ENCODE measurements at places on chromosomes 6 and 20.

GRCh38 chr20:41574802-41575389, 43.3 kb downstream of the CHD6 start:
- no peak for DNase-seq

DNA sequence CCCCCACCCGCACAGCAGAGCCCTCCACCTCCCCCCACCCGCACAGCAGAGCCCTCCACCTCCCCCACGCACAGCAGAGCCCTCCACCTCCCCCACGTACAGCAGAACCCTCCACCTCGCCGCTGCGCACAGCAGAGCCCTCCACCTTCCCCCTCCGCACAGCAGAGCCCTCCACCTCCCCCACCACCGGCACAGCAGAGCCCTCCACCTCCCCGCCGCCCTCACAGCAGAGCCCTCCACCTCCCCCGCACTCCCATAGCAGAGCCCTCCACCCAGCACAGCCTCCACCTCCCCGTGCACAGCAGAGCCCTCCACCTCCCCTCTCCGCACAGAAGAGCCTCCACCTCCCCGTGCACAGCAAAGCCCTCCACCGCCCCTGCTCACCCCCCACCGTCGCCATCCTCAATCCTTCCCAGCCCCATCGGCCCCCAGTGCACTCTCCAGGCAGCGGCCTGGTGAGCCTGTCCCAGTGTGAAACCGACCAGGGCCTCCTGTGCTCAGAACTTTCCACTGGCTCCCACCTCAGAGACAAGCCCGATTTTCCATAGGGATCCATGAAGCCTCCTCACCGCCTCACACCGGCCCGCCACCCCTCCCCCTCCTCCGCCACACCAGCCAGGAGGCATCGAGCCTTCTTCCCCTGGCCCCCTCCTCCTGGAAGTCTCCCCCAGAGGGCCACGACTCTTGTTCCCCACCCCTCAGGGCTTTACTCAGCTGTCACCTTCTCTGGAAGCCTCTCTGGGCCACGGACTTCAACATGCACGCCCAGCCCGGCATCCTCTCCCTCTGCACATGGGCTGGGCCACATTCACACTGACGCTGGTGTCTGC, 347.1 kb downstream of the ZFAND3 start:
- DNase-seq = no peak

- peak; percentile 70 for DNase-seq
Observed at GRCh38 chr20:2101865-2102584, 398 bp downstream of the STK35 start.

GRCh38 chr6:142374965-142375733, 73.3 kb downstream of the ADGRG6 start:
- no peak for DNase-seq

GRCh38 chr6:137824896-137825295, 42.2 kb upstream of the TNFAIP3 start:
- DNase-seq = no peak

DNA sequence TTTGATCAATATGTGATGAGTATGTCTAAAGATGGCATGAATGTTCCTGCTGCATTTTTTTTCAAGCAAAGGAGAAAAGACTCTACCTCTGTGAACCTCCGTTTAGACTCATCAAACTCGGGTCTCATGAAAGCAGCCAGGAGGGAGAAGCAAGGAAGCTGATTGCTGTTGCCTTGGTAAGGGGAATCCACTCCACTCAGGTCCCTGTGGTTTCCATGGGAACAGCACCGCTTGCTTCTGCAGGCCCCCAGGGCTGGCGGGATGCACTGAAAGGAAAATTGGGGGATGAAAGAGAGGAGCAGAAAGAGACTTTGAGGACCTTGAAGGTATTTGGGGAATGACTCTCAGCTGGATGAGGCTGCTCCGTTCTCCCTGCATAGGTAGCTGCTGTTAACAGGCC, 249.6 kb upstream of the RIN2 start:
- no peak for DNase-seq

DNA sequence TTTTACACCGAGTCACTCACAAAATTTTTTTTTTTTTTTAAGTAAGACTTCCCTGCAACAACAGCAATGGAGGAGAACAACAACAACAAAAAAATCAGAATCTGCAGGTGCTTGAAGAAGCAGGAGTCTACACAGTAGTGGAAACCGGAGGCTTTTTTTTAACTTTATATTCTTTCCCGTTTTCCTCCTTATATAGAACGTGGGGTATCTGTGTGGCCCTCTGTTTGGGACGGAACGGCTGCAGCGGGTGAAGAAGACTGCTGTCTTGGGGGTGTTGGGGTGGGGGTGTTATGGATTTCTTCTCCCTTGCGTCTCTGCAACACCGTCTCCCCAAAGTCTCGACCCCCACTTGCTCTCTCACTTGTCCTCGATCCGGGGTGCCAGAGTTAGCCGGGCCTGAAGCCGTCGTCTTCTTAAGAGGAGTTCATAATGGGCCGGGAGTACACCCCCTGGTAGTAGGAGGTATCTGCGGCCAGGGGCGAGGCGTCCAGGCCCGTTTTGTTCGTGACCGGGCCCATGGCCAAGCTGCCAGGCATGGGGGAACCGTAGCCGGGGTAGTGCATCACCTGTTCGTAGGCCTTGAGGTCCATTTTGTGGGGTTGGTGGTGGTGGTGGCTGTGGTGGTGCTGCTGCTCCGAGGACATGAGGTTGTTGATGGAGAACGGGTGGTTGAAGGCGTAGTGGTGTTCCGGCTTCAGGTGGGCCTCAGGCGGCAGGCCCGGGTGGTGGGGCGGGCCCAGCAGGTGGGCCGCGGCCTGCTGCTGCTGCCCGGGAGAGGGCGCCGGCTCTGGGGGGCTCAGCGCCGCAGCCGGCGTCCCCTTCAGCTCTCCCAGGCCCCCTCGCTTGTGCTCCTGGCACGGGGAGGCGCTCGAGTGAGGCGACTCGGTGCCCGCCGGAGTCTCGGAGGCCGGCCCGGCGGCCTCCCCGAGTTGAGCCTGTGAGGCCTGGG, 2.7 kb downstream of the FOXA2 start:
- DNase-seq = no peak

GRCh38 chr6:34484899-34485298, 19.0 kb downstream of the PACSIN1 start:
- peak; percentile 24 for DNase-seq

- no peak for DNase-seq
Observed at GRCh38 chr6:146785001-146785585, 186.3 kb downstream of the ADGB start.

GRCh38 chr6:107767637-107768036, 56.5 kb downstream of the SCML4 start:
- no peak for DNase-seq

- no peak for DNase-seq
Observed at GRCh38 chr20:23641936-23642751, 4.4 kb upstream of the CST3 start.

GRCh38 chr20:19661717-19662636, 96.1 kb upstream of the RIN2 start:
- no peak for DNase-seq

GRCh38 chr6:89295981-89296380, 19.1 kb downstream of the GABRR2 start:
- no peak for DNase-seq

GRCh38 chr6:104955927-104956730, 778 bp upstream of the LIN28B start:
- DNase-seq = no peak

DNA sequence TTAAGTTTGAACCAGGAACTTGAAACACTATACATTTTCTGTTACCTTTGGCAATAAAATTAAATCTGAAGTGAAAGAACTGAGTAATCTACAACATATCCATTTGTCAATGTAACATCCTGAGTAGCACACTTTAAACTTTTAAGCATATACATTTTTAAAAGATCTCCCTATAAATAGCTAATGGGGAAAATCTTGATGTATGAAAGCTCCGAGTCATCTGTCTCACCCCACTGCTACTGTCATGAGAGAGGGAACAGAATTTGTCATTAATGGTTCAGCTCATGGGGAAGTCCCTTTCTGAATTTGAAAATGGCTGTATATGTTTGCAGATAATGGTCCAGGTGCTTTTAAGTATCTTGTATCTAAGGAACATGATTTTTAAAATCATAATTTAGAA, 55.2 kb upstream of the NOX3 start:
- DNase-seq = no peak

GRCh38 chr6:169425628-169426370, 172.2 kb upstream of the THBS2 start:
- DNase-seq = no peak

DNA sequence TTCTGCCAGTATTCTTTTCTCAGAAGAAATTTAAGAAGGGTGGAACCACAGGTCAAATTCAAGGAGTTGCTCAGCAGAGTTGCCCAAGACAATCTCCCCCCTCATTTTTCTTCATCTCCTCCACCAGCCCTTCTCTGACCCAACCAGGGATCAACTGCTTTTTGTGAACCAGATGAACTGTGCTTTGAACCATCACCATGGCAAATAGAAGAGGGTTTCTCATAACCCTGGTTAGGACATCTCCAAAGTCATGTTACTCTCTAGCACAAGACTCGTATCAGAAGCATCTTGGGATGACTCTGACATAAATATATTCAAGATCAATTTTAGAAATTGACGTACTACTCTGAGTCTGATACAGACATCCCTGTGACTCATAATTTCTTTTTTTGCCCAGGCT, 130.7 kb downstream of the ALDH8A1 start:
- DNase-seq = no peak

All from stimulated activated CD8-positive, alpha-beta memory T cell treated with anti-CD3 and anti-CD28 coated beads, Interleukin-2, amount 100 ng/mL, for 1 hour (primary cell).